Stimulated activated CD8-positive, alpha-beta memory T cell treated with anti-CD3 and anti-CD28 coated beads, Interleukin-4, amount 100 ng/mL, for 1 hour (primary cell): ENCODE measurements at places on chromosomes 16 and 17.
A peak's percentile ranks its signal among the peaks of the same experiment; 100 is the strongest.

GRCh38 chr16:55559933-55560516 lies 6.5 kb upstream of the CAPNS2 start:
- DNase-seq, result no peak

- DNase-seq, result no peak
These were observed 141.1 kb downstream of the MRM1 start for GRCh38 chr17:36742267-36743000.

DNA sequence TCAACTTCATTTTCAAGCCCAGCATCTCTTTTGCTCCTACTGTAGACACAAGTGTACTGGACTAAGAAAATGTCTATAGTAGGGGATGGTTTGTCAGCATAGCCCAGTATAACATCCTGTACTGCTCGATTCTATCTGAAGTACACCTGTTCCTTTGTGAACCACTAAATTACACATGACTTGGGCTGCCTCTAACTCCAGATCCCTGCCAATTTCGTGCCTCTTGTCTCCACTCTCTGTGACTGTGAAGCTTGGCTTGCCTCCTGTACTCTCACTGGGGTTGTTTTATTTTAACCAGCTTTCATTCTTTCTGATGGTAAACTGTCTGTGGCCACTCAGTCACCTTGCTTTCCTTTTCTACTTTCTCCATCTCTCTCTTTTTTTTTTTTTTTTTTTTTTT lies 24.5 kb downstream of the GFOD2 start:
- no peak for DNase-seq

DNA sequence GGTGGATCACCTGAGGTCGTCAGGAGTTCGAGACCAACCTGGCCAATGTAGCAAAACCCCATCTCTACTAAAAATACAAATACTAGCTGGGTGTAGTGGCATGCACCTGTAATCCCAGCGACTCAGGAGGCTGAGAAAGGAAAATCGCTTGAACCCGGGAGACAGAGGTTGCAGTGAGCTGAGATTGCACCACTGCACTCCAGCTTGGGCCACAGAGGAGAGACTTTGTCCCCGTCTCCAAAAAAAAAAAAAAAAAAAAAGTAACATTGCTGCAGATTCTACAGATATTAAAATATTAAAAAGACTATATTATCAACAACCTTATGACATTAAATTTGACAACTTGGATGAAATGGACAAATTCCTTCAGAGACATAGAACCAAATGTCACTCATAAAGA lies 25.7 kb downstream of the MBTD1 start:
- DNase-seq, result no peak

GRCh38 chr17:40551879-40552768 lies 13.1 kb downstream of the CCR7 start:
- DNase-seq, result no peak

DNA sequence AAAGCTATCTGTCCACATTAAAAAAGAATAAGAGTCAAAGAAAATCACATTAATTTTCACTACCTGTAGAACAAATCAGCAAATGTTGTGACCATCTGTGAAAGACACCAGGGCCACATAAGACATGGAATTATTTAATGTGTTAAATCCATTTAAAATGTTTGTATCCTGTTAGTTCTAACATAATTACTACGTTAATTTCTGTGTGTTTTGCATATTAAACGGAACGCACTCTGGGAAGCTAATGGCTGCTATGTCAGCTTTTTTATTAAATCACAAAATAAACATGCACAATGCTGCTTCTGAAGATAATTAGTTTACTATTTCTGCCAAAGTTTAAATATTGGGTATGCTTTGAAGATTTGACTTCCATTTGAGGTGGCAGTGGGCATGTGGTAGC lies 1061.2 kb downstream of the CDH11 start:
- DNase-seq, result no peak

- no peak for DNase-seq
These were observed 10.3 kb downstream of the CDRT4 start for GRCh38 chr17:15456972-15457722.

DNA sequence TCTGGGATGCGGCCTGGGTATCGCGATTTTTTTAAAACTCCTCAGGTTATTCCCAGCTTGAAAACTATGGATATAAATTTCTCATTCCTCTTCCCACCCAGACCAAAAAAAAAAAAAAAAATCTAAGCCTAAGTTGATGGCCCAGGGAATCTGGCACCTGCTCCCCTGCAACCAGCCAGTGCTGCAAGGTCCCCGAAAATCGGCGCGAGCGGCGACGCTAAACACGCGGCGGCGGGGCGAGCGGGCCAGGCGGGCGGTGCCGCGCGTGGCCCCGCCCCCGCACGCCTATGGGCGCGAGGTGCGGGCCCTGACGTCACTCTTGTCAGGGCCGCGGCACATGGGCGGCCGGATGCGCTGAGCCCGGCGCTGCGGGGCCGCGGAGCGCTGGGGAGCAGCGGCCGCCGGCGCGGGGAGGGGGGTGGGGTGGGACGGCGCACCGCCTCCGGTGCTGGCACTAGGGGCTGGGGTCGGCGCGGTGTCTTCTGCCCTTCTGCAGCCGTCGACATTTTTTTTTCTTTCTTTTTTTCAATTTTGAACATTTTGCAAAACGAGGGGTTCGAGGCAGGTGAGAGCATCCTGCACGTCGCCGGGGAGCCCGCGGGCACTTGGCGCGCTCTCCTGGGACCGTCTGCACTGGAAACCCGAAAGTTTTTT lies at the start of gene HLF:
HLF (plus strand) TSS at position 316 of the 654 bp plus-strand sequence. CDS start 525 bp downstream, outside the sequence.
- DNase-seq, result peak; percentile 28

- no peak for DNase-seq
These were observed 919 bp downstream of the N4BP1 start for GRCh38 chr16:48608871-48609651.

- DNase-seq, result no peak
These were observed 131.2 kb upstream of the MPHOSPH6 start for GRCh38 chr16:82301146-82301755.

DNA sequence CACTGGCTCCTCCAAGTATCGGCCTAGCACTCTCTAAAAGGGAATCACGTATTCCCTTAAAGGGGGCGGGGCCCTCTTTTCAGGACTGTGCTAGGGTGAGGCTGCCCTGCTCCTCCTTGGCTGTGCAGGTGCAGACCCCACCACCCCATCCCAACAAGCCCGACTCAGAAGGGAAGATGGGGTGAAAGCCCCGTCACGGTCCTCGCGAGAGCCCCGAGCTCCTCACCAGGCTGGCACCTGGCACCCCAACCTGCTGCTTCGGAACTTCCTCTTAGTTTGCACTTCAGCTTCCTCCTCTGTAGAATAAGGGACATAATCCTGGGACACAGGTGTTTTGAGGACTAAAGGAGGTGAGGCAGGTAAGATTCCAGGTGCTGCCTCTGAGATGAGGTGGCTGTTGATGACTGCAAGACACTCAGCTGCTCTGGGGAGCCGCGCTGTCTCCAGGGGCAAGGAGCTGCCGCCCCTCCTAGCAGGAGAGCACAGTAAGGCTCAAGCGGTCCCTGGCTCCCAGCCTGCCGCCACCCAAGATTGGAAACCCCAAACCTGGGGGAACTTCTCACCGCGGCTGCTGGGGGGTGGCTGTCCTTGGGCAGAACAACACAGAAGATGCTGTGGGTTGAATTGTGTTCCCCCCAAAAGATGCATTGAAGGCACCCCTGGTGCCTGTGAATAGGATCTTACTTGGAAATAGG lies 88.8 kb downstream of the MGAT5B start:
- DNase-seq, result no peak

- DNase-seq, result no peak
These were observed 30.6 kb upstream of the MMD start for GRCh38 chr17:55452139-55452790.

DNA sequence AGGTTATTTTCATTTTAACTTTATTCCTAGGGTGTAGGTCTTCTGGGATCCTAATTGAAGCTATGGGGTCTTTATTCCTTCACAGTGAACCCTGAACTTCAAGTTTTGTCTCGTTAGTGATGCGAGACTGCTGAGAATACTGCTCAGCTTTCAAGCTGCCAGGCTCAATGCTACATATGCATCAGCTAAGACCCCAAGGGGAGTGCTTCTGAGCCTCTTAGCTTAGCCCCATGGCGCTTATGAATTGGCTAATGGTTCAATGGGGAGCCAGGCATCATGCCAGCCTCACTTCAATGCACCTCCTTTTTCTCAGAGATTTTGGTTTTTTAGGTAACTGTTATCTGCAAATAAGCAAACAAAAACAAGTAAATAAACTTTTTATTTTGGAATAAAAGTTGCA lies 94.1 kb upstream of the SIAH1 start:
- DNase-seq, result no peak

DNA sequence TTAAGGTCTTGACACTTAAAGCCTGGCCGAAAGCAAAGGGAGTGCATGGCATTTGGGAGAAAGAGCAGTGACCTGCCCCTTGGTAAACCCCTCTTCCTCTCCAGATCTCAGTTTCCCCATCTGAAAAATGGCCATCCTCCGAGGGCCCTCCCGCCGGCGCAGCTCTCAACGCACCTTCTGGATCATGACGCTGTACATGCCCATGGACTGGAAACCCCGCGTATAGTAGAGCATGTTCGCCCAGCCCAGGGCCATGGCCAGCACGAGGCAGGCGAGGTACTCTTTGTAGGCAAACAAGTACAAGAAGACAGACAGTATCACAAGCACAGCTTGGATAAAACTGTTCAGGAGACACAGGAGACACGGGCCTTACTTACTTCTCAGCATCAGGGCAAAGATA lies 33.6 kb downstream of the TRPV3 start:
- no peak for DNase-seq

GRCh38 chr16:23274968-23275367 lies 27.1 kb upstream of the SCNN1B start:
- DNase-seq, result no peak

DNA sequence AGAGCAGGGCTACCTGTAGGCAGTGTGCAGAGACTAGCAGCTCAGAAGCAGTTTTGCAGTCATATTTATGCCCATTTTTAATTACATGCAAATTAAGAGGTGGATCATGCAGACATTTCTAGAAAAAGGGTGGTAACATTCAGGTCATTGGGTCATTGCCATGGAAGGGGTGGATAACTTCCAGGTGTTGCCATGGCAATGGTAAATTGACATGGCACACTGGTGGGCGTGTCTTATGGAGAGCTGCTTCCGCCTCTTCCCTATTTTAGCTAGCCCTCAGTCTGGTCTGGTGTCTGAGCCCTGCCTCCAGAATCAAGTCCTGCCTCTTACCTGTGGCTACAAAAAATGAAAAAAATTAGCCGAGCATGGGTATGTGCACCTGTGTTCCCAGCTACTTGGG lies 2.8 kb upstream of the DNAI2 start:
- no peak for DNase-seq

GRCh38 chr16:87626905-87627304 lies 24.6 kb downstream of the JPH3 start:
- DNase-seq, result no peak

DNA sequence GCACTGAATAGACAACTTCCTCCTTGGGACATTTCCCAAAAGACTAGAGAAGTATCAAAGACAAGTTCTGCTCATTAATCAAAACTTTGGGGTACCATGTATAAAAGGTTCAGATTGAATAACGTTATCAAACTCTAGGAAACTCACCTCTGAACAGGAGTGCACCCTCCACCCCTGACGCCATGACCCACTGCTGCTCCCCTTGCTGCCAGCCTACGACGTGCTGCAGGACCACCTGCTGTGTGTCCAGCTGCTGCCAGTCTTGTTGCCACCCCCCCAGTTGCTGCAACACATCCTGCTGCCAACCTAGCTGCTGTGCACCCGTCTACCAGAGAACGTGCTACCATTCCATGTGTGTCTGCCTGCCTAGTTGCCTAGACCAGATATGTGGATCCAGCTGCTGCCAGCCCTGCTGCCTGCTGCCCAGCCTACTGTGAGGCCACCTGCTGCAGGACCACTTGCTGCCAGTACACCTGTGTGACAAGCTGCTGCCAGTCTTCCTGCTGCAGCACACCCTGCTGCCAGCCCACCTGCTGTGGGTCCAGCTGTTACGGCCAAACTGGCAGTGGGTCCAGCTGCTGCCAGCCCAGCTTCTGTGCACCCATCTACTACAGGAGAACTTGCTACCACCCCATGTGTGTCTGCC lies 13.8 kb upstream of the KRTAP9-2 start:
- DNase-seq, result no peak

- DNase-seq, result no peak
These were observed 561.6 kb upstream of the CDH8 start for GRCh38 chr16:62597875-62598274.

- no peak for DNase-seq
These were observed 63.7 kb upstream of the SIAH1 start for GRCh38 chr16:48448841-48449481.

DNA sequence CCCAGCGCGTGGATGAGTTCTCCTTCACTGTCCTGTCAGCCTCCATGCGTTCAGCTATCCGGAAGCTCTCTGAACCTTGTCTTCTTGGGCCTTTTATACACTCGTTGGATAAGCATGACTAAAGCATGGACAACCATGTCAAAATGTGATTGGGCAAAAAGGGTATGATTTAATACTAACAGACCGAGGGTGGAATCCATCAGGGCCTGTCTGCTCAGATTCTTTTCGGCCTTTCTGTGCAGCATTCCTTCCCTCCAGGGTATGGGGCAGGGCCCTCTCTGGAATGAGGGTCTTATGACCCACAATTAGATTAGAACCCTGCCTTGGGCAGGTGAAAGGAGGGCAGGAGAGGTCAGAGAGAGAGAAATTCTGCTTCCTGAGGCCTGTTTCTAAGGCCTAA lies 14.0 kb upstream of the CCL5 start:
- no peak for DNase-seq

DNA sequence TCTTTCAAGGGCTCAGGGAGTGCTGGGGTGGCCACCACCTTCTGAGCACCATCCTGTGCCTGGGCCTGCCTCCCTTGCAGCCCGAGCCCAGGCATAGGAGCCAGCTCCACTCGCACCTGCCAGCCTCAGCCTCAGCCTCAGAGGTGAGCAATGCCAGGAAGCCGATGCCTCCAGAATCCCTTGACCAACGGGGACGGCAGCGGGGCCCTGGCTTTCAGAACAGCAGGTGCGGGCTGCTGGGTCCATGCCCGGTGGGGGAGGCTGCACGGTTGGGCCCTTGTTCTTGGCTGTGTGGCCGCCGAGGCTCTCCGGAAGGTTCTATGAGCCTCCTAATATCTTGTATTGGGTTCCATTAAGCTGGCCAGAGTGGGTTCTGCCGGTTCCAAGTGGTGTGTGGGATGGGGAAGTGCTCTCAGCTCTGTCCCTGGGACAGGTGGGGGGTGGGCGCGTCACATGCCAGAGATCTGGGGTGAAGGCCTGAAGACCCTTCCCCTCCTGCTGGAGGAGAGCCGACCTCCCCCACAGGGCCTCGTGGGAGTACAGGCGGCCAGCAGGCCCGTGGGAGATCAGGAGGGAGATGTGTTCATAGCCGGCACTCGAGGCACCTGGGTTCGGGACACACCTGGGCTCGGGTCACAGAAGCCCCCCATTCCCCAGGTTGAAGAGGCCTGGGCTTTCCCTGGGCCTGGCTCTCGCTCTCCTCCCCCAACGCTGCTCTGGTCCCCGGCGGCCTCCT lies 27.0 kb downstream of the NPTX1 start:
- DNase-seq, result no peak

GRCh38 chr17:68579194-68579927 lies 21.8 kb downstream of the FAM20A start:
- no peak for DNase-seq
